ENCODE measurements at places on chromosomes 7 and 10.

- peak; percentile 34 for DNase-seq
Measured at GRCh38 chr7:155001756-155002410, 1.0 kb downstream of the PAXIP1 start.

DNA sequence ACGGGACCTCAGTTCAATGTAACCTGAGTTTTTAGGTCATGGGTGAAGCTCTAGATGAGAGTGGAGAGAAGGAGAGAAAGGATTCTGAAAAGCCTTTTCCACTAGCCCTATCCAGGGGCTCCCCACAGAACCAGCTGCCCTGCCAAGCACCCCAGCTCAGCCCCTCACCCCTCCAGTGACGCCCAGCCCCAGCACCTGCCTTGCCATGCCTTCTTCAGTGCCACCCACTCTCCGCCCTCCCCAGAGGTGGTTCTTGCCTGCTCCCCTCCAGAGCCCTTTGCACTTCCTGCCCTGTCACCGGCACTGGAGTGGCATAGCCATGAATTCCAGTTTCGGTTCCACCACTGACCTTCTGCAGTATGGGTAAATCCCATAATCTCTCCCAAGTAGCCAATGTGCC lies 70.1 kb downstream of the PCGF5 start:
- DNase-seq: no peak

DNA sequence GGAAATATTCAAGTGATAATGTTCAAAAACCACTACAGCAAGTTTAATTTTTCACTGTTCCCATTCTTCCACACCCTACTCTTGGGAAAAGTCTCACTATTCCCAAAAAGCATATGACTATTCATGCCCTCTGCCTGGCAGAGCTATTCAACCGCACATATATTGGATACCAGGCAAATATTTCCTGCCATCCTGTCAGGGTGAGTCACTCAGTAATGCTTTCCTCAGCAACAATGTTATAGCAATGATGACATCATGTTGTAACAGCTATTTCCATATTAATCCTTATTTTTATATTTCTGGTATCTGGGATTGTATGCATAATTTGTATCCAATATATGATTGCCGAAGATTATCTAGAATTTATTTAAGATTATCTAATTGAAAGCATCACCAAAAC lies 114.0 kb upstream of the PLXDC2 start:
- no peak for DNase-seq

- no peak for DNase-seq
Measured at GRCh38 chr7:40777730-40778312, 643.0 kb downstream of the SUGCT start.

Data from CD4-positive, alpha-beta T cell treated with Interferon alpha-2 for 1 hour (primary cell).